ENCODE measurements at places on chromosomes 2 and 18. TPM values are rescaled to one million over a fixed set of nuclear protein-coding genes. Genes with fewer than 3 reads are reported as not detected.
A peak's percentile ranks its signal among the peaks of the same experiment; 100 is the strongest.

DNA sequence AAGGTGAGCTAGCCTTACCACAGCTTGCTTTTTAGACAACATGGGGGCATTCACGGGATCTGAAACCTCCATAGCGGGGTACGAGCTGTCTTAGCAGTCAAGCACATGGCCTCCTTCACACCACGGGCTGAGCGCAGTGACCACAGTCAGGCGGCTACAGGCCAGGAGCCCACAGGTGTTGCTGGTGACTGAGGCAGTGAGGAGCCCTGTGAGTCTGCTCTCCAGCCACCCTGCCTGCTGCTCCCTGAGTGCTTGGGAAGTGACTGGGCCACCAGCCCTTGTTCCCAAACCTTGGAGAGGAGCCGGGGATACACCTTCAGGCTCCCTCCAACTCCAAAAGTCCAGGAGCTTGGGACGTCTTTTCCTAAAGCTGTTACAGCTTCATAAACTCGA, 418.1 kb upstream of the MYT1L start:
- H3K4me3 ChIP-seq = no peak overlapping the region
- H3K27me3 ChIP-seq = no peaks in the 10 kb centered on the region
- no peaks in the 10 kb centered on the region for H3K4me1 ChIP-seq
- H3K27ac ChIP-seq = no peak overlapping the region
- no peak for DNase-seq
- H3K36me3 ChIP-seq = no peaks in the 10 kb centered on the region

DNA sequence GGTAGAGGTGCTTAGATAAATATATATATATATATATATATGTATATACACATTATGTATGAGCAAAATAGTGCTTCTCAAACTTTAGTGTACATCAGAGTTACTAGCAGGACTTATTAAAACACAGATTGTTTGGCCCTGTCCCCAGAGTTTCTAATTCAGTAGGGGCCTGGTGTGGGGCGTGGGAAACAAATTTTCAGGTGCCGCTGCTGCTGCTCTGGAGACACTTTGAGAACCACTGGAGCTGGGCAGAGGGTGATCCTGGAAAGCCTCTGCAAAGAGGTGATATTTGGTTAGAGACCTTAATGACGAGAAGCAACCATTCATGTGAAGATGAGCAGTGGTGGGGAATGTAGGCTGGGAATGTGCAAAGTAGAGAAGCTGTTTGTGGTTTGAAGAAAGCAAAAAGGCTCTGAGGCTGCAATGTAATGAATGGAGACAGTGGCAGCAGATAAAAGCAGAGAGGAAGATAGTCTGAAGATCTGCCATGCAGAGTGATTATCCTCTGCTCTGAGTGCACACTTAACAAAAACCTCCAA, 142.9 kb downstream of the PLCL1 start:
- no peaks in the 10 kb centered on the region for H3K36me3 ChIP-seq
- H3K27ac ChIP-seq = no peak overlapping the region
- H3K4me3 ChIP-seq = no peak overlapping the region
- no peaks in the 10 kb centered on the region for H3K27me3 ChIP-seq
- no peak for DNase-seq
- peaks cover 16% of the 10 kb centered on the region for H3K4me1 ChIP-seq

DNA sequence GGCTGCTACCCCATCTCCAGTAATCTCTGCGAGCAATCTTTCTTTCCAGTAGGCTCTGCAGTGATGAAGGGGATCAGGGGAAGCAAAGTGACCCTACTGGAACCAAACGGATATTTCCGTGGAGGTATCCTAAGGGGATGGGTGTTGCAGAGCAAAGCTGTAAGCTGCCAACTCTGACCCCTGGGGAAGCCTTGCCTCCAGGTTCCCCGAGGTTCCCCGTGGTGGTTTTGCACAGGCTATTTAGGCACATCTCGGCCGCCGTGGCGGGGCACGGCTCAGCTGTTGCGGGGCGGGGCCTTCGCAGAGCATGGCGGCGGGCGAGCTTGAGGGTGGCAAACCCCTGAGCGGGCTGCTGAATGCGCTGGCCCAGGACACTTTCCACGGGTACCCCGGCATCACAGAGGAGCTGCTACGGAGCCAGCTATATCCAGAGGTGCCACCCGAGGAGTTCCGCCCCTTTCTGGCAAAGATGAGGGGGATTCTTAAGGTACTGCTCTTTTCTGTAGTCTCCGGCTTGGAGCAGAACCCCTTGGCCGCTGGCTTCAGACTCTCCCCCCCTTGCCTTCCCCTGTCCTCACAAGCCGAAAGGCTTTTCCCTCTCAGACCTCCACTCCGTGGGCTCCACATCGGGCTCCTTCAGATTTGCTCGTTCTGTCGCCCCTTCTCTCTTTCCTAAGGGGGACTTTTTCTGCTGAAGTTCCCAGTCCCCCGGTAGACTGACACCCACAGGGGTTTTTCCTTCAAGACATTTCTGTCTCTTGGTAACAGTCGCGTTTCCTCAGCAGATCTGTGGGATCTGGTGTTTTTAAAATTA, at the start of gene COMMD1:
TSS of gene COMMD1 (plus strand) at position 303 of the 814 bp plus-strand sequence. CDS start at position 308, 5 bp downstream.
- peaks cover 18% of the 10 kb centered on the region for H3K4me1 ChIP-seq
- no peaks in the 10 kb centered on the region for H3K27me3 ChIP-seq
- peak within 1 kb of the TSS; percentile 97 for H3K4me3 ChIP-seq

DNA sequence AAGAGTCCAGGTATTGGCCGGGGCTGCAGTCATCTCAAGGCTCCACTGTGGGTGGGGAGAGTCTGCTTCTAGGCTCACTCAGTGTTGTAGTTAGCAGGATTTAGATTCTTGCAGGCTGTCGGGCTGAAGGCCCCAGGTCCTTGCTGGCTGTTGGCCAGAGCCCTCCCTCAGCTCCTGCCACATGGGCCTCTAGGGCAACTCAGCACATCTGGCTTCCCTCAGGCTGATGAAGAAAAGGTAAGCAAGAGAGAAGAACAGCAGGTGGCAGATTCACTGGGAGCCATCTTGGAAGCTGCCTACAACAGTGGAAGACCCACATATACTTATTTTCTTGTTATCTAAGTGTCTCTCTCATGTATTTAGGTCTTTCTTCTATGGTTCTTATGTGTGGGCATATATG, 4.3 kb downstream of the MRPS9 start:
- peaks cover 31% of the 10 kb centered on the region for H3K4me1 ChIP-seq
- no peaks in the 10 kb centered on the region for H3K27me3 ChIP-seq
- peaks cover 14% of the 10 kb centered on the region for H3K36me3 ChIP-seq
- no peak for DNase-seq

- no peak for DNase-seq
- H3K4me3 ChIP-seq = no peak overlapping the region
- peaks cover 48% of the 10 kb centered on the region for H3K4me1 ChIP-seq
- no peaks in the 10 kb centered on the region for H3K27me3 ChIP-seq
- no peak overlapping the region for H3K27ac ChIP-seq
- H3K36me3 ChIP-seq = peaks cover 6% of the 10 kb centered on the region
These were observed 97.8 kb downstream of the HDAC4 start for GRCh38 chr2:239302808-239303557.

- no peaks in the 10 kb centered on the region for H3K36me3 ChIP-seq
- no peak overlapping the region for H3K27ac ChIP-seq
- peaks cover 2% of the 10 kb centered on the region for H3K27me3 ChIP-seq
These were observed 172.8 kb downstream of the GLI2 start for GRCh38 chr2:120908314-120908975.

GRCh38 chr2:11655495-11655894, 14.5 kb downstream of the NTSR2 start:
- peaks cover 3% of the 10 kb centered on the region for H3K27me3 ChIP-seq
- no peak overlapping the region for H3K4me3 ChIP-seq
- no peaks in the 10 kb centered on the region for H3K4me1 ChIP-seq

Gene ANKRD30B
- total RNA-seq = not detected

GRCh38 chr2:74653589-74653984, 460 bp upstream of the SEMA4F start:
- no peak overlapping the region for H3K27ac ChIP-seq
- H3K4me3 ChIP-seq = peak overlapping the region; percentile 89
- peaks cover 43% of the 10 kb centered on the region for H3K27me3 ChIP-seq

Gene GNAL
- 0.24 TPM for total RNA-seq

DNA sequence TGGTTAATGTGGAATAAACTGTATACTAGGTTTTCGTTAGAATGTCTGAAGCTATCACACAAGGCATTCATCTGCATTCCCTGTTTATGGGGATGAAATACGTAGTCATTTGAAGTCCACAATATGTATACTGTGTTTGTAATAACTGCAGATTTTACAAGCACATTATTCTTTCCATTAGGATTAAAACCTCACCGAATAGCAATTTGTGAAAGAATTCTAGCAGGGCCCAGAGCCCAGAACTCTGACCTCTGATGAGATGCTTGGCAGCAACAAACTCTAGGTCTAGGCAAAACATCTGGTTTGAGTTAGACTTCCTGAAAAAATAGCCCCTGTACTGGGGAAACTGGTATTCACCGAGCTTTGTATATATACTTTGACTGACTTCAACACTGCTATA, 158.2 kb downstream of the SRBD1 start:
- H3K27me3 ChIP-seq = peaks cover 2% of the 10 kb centered on the region
- H3K27ac ChIP-seq = no peak overlapping the region
- H3K36me3 ChIP-seq = no peaks in the 10 kb centered on the region
- no peak for DNase-seq

GRCh38 chr2:220937245-220937644, 634.9 kb downstream of the EPHA4 start:
- no peaks in the 10 kb centered on the region for H3K4me1 ChIP-seq
- no peak overlapping the region for H3K4me3 ChIP-seq
- H3K27me3 ChIP-seq = no peaks in the 10 kb centered on the region
- DNase-seq = no peak
- no peak overlapping the region for H3K27ac ChIP-seq
- H3K36me3 ChIP-seq = no peaks in the 10 kb centered on the region

DNA sequence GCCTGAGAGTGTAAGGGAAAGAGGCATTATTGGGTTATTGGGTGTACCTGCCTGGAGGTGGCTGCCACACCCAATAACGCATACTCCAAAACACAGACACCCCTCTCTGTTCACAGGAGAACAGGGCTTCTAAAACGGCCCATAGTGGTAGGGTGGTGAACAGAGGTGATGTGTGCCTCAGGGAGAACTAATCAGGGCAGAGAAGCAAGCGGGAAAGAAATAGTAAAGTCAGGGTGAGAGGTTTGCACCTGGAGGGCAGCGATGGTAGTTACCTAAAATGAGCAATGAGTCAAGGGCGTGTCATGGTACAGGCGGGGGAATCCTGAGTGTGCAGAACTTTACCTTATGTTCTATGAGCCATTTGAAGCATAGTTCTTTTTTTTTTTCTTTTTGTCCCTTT, 21.6 kb upstream of the VPS4B start:
- no peak overlapping the region for H3K27ac ChIP-seq
- peaks cover 6% of the 10 kb centered on the region for H3K4me1 ChIP-seq
- H3K4me3 ChIP-seq = no peak overlapping the region
- H3K27me3 ChIP-seq = peaks cover 9% of the 10 kb centered on the region

- peaks cover 28% of the 10 kb centered on the region for H3K4me1 ChIP-seq
- DNase-seq = no peak
- H3K27me3 ChIP-seq = no peaks in the 10 kb centered on the region
- H3K4me3 ChIP-seq = no peak overlapping the region
These were observed 27.1 kb downstream of the RRM2 start for GRCh38 chr2:10149635-10150034.

Gene FHOD3
- not detected for total RNA-seq

- peaks cover 2% of the 10 kb centered on the region for H3K27me3 ChIP-seq
- no peak for DNase-seq
- no peak overlapping the region for H3K4me3 ChIP-seq
- no peak overlapping the region for H3K27ac ChIP-seq
- H3K4me1 ChIP-seq = no peaks in the 10 kb centered on the region
These were observed 61.8 kb downstream of the NXPH2 start for GRCh38 chr2:138718405-138718804.

All from activated T-helper 1 cell treated with anti-CD3 and anti-CD28 coated beads, Interleukin-12 subunit alpha, Interleukin-12 subunit beta, Interleukin-2, Interleukin-4 antibody, amounts not matched to agents 30 ng/mL and 10 ng/mL and 1 ng/mL, durations not matched to agents 14 hours and 24 hours and 36 hours (primary cell).